Astrocyte (in vitro differentiated cells and primary cell): ENCODE measurements at places on chromosomes 7 and 10. TPM values are rescaled to one million over a fixed set of nuclear protein-coding genes. Genes with fewer than 3 reads are reported as not detected.

The CTAGE8 gene
- 0.96 and 0.98 TPM in 2 replicates for total RNA-seq

The GPR85 gene
- 0.73 and 1.3 TPM in 2 replicates for total RNA-seq

The GPR146 gene
- total RNA-seq, result 1.7 and 3.4 TPM in 2 replicates

The ZNF239 gene
- 5.3 and 5.7 TPM in 2 replicates for total RNA-seq
